ENCODE measurements at places on chromosomes 16 and 17.

DNA sequence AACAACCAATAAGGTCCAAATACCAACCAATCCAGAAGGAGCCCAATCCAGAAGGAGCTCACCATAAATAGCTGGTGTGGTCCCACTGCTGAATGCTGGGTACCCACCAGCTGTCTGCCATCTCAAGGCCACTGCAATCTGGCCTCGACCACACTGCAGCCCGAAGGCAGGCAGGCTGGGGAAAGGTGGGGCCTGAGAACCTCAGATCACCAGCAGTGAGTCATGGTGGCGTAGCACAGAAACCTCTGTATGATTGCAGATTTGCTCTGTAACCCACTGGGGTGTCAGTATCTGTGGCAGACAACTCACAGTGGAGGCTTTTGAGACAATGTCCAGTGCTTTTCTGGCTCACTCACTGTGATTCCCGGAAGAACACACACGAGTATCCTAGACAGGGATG lies 14.7 kb upstream of the CMTR2 start:
- DNase-seq, result no peak

DNA sequence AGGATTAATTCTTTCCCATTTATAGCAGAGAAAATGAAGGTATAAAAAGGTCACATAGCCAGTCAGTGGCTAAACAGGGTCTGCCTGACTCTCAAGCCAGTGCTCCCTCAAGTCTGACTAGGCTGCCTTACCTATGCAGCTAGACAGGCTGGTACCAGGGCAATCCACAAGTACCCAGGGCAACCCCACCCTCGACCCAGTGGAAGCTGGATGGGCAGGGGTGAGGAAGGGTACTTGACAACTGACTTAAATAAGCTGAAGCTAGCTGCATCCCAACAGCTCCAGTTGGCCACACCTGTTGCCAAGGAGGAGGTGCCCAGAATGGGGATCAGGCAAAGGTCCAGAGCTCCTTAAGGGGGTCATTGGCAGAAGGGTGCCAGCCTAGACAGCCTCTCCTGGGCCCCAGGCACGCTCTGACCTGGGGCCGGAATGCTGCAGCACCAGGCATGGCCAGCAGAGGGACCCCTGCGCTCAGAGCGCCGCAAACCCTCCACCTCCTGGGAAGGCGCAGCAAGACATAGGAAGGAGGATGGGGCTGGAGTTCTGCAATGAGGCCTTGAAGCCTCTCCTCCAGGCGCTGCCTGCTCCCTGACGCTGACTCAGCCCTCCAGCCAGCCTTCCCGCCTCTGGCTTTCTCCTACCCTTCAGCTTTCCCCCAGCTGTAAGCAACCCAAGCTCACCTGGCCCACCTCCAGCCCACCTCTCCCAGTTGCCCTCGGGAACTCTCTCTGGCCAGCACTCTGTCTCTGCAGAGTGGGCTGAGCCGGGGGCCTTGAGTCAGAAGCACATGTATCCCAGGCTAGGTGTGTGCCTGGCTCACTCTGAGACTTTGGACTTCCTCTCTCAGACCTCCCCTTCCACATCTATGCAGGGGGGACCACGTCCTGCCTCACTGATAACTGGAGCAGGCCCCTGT lies 28.8 kb downstream of the MPP2 start:
- peak; percentile 10 for DNase-seq

GRCh38 chr16:25158401-25158800 lies 46.9 kb downstream of the LCMT1 start:
- DNase-seq, result no peak

DNA sequence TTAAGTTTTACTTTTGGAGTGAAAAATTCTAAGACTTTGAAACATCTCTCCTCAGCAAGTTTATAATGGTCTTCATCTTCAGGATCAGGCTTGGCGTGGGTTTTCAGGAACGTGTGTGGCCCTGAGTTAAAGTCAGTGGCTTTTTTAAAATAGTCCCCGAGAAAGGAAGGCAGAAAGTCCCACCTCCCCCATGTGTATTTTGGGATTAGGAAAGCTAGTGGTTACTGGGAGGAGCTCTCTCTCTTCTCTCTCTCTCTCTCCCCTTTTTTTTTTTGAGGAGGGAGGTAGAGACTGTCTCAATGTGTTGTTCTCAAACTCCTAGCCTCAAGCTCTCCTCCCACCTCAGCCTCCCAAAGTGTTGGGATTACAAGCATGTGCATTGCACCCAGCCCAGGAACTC lies 213.2 kb downstream of the IRX3 start:
- no peak for DNase-seq

- DNase-seq, result no peak
Measured at GRCh38 chr16:62805221-62805857, 769.1 kb upstream of the CDH8 start.

GRCh38 chr16:24381470-24382118 lies 125.5 kb downstream of the CACNG3 start:
- no peak for DNase-seq

DNA sequence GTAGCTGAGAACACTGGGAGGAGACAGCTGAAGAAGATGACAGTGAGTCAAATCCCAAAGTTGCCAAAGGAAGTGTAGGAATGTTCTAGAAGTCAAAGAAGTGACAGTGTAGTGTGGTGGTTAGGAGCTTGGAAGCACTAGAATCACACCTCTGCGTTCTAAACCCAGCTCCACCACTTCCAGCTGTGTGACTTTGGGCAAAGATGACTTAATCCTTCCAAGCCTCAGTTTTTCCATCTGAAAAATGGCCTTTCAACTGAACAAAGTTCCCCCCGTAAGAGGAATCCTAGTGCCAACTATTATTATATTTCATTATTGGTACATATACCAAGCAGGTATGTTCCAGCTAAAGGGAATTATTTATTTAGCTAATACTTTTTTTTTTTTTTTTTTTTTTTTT lies 56.0 kb downstream of the IQCK start:
- DNase-seq, result no peak

DNA sequence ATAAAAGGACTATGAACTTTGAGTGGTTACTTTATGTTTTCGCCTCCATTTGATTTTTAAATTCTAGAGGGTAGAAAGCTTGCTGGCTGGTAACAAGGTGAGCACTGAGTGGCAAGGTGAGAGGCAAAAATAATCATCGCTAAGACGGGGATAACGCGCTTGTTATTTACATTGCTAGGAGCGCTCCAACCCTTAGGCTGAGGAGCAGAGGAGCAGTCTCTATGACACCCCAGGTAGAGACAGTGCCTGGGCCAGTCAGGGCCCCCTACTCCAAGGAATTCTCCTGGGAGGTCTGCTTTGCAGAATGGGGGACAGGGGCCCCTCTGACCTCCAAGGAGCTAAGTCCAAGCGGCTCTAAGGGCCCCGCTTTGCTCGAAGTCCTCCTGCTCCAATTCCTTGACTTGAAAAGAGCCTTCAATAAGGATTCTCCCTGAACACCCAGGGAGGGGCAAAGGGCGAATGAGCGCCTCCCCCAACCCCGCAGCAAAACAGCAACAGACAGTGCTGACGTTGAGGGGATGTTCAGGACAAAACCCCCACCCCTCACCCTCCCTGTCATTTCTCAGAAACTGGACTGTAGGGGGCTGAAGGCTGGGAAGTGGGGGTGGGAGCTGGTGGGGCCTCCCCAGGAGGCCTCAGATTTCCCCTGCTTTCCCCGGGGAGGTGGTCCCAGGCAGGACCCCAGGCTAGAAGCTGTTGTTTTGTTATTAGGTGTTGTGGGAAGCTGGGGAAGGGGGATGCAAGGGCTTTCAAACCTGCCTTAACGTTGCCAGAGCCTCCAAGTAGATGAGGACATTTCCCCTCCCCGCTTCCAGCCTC lies 10.2 kb upstream of the FOXF1 start:
- no peak for DNase-seq

GRCh38 chr17:57396511-57396921 lies 140.2 kb downstream of the MSI2 start:
- no peak for DNase-seq

GRCh38 chr17:57289130-57289529 lies 32.8 kb downstream of the MSI2 start:
- DNase-seq, result no peak
